ENCODE measurements at places on chromosomes 6 and 20. TPM values are rescaled to one million over a fixed set of nuclear protein-coding genes. Genes with fewer than 3 reads are reported as not detected.

DNA sequence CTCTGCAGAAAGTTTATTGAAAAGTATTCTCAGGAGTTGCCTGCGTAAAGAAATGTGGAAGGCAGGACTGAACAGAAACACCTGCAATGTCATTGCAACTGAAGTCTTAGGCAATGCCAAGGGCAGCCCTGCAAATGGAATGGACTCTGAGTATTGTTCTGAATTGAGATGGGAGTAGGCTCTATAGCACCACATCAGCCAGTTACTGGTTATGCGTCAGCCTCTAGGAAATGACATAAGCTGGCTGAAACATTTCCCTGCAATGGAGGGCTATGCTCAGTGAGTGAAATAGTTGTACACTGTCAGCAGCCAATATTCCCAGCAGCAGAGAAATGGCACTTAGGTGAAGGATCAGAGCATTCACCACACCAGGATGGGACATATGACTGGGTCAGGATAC is 13.8 kb upstream of the GJE1 start:
- DNase-seq, result no peak

Gene ZBTB46
- 24.7 TPM for polyA plus RNA-seq

DNA sequence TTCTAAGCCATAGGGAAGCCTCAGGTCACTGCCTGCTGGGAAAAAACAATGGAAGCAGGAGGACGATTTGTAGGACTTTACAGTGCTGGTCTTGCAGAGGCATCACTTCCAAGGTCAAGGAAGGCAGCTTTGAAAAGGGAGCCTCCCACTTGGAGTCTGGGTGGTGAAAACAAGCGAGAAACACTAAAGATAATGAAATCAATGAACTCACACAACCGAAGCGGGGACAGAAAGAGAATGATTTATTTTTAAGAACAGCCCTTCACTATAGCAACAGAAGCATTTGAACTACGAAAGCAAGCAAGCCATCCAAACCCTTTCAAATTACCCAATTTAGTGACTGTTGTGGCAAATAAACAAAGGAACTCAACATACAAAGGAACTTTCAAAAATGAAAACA is 227.5 kb downstream of the THBS2 start:
- DNase-seq, result no peak

DNA sequence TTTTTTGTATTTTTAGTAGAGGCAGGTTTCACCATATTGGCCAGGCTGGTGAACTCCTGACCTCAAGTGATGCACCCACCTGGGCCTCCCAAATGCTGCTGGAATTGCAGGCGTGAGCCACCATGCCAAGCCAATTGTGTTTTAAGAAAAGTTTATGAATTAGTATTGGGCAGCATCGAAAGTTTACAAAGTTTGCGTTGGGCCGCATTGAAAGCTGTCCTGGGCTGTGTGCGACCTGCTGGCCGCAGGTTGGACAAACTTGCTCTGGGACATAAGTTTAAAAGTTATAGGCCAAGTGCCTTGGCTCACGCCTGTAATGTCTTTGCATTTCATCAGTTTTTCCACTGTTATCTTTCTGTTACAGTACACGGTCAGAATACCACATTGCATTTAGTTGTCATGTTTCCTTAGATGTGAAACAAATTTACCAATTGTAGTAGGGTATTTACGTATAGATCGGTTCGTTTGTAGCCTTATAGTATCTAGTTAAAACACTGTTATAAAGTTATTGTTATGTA is 39.5 kb downstream of the ASXL1 start:
- DNase-seq, result no peak

Data from hindlimb muscle (tissue), 1 donor.